ENCODE measurements at places on chromosomes 7 and 10.

DNA sequence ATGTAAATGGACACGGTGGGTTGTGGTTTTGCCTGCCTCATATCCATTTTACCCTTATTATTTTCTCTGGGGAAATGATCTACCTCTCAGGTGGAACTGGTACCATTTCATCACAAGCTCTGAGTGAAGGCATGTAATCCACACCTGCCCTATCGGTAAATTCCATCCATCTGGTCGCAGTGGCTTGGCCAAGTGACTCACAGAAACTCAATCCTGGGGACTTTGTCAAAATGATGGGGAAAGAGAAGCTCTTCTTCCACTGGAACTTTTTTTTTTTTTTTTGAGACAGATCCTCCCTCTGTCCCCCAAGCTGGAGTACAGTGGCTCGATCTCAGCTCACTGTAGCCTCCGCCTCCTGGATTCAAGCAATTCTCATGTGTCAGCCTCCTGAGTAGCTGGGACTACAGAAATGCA is 48.2 kb upstream of the ANKRD1 start:
- no peak for DNase-seq

DNA sequence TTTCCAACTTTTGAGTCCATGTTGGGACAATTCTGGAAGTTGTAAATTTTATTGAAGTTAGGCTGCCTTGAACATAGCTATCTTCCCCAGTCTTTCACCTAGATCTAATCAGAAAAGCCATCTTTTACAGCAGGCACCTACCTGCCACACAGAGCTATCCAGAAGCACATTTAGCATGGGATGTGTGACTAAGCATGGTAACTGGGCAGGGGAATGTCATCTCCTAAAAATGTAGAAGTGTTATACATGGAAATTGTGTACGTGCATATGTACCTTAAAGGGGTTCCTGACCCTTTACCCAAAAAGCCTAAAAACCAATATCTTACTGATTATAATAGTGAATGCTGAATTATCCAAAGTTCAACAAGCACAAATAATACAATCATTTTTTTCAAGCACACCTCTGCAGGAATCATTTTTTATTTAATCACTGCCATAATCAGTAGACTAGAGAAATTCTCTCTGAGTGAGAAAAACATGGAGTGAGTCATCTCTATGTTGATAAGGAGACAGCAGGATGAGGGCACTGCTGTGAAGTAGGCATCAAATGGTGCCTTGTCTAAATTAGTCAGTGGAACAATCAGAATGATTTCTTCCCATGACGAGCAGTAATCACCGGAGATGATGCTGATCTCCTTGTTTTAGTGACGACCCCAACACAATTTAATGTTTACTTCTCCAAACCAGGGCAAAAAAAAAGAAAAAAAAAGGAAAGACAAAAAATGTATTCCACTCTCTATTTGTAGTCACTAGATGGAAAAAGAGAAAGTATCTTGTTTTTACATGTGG is 75.9 kb downstream of the SORBS1 start:
- no peak for DNase-seq

- DNase-seq = no peak
These were observed 137.0 kb downstream of the ADCY1 start for GRCh38 chr7:45711161-45711490.

- no peak for DNase-seq
These were observed 167.3 kb downstream of the PPP1R3A start for GRCh38 chr7:113751547-113751946.

DNA sequence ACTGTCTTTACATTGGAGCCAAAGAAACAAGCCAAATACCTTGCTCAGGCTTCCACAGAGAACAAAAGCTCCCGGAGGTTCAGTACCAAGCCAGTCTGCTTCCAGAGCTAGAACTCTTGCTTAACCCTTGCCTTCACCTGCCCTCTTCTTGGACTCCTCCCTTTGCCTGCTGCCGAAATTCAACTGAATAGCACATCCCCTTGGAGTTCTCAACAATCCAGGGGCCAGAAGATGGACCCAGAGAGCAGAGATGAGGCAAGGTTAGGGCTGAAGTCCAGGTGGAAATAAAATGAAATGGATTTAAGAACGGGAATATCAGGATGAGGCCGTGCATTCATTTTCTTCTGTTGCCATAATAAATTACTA is 876 bp upstream of the PIK3AP1 start:
- no peak for DNase-seq

DNA sequence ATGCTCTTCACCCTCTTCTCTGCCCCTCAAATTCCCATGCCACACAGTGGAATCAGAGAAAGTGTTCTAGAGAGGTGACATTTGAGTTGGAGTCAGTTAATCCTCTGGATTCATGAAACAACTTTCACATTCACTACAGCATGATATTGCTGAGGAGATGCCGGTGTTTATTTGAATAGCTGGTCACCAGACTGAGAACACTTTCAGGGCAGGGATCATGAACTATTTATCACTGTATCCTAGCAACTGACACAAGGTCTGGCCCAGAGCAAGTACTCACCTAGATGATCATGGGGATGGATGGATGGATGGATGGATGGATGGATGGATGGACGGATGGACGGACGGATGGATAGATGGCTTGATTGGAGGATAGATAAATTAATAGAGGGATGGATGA is 116.7 kb upstream of the ZMIZ1 start:
- no peak for DNase-seq

DNA sequence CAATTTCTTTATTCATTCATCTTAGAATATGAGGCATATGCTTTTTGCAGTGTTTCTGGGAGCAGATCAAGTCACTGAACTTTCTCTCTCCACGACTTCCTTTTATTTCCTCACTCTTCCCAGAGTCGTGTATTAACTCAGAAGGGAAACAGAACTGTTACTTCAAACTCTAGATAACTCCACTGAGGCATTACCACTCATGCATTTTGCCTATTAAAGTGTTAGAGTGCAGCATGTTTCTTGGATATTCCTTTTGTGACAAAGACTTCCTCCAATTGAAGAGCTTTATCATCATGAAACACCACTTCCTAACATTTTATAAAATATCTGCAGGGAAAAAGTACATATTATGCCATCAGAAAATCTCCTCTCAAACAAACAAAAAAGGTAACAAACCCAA is 797.4 kb upstream of the COBL start:
- no peak for DNase-seq

GRCh38 chr10:76358743-76359395 is 927.4 kb downstream of the LRMDA start:
- DNase-seq = no peak

DNA sequence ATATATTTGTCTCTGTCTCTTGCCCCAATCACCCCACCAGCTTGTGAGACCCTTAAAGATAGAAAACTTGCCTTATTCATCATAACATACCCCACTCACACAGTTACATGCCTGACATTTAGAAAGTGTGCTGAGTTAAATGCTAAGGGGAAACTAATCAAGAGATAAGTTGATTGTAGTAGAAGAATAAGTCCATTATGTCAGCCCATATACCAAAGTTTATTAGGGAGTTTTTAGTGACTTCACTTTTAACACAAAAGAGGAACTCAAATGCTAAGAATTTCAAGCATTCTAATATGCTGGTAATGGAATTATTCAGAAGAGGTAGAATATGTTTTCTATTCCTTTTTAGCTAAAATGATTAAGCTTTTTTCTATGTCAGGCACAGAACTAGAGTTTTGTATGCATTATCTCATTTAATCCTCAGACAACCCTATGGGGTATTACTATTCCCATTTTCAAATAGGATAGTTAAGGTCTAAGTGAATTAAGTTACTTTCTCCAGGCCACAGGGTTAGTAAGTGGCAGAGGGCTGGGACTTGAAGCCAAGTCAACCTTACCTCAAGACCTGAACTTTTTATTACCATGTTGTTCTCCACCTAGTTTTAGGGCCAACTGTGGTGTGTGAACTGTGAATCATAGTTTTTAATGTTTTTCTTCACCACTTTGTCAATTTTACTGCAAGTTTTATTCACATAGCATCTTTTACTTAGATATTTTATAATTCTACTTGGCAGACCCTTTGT is 19.6 kb downstream of the ASAH2 start:
- DNase-seq = no peak

GRCh38 chr7:151839451-151839921 is 37.4 kb downstream of the PRKAG2 start:
- DNase-seq = no peak

DNA sequence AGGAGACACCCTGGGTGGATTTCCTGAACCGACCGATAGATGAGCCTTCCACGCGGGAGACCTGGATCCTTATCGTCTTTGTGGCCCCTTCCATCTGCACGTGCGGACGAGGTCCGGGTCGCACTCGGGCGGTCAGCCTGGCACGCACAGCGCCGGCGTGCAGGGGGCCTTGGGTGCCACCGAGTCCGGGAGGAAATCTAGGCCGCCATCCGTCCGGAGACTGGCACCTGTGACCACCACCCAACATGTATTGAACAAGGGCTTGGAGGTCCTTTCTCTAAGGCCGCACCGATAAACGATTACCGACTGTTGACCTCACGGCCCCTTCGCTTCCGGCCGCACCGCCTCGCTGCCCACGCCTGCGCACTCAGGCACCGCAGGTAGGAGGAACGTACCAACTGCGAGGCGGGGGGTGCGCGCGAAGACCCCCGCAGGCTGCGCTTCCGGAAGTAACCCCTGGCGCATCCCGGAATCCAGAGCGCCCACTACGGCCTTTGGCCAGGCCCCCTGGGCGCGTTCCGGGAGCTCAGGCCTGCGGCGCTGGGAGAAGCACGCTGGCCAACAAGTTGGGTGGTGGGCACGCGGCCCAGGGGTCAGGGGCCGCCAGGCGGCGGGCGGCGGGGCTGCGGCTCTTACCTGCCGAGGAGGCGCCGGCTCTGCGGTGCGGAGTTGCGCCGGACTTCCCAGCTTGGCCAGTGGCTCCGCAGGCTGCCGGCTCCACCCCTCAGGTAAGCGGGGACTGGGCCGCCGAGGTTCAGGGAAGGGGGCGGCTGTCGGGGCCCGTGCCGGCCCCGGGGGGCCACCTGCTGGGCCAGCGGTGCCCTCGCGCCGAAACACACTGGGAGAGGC is at the start of the genes ACTR3C and LRRC61:
Gene ACTR3C (minus strand): TSS at position 713 of the 849 bp plus-strand sequence. CDS start 28,249 bp downstream, outside the sequence.
Gene LRRC61 (plus strand): TSS at position 523 of the 849 bp plus-strand sequence. CDS start 13,507 bp downstream, outside the sequence.
- no peak for DNase-seq

- no peak for DNase-seq
These were observed 163.8 kb downstream of the RNF133 start for GRCh38 chr7:122535086-122535485.

DNA sequence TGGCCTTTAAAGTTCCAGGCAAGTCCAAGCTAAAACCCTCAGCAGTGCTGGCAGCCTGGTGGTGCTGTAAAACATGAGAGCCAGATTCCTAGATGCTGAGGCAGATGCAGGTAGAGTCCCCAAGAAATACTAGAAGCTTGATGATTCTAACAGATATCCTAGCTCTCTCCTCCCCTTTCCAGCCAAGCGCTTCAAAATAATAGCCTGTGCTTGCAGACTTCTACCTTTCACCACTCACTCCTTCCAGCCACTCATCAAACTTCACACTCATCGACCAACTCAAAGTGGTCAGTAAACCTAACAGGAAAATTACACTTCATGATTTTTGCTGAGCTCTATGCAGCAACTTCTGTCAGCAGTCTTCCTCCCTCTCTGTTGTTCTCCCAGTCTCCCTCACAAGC is 50.2 kb downstream of the LMBR1 start:
- DNase-seq = no peak

GRCh38 chr10:104327745-104328645 is 10.3 kb downstream of the ITPRIP start:
- peak; percentile 72 for DNase-seq

GRCh38 chr7:57399972-57400371 is 50.0 kb upstream of the ZNF716 start:
- no peak for DNase-seq

GRCh38 chr10:6704896-6705295 is 124.8 kb upstream of the PRKCQ start:
- no peak for DNase-seq

DNA sequence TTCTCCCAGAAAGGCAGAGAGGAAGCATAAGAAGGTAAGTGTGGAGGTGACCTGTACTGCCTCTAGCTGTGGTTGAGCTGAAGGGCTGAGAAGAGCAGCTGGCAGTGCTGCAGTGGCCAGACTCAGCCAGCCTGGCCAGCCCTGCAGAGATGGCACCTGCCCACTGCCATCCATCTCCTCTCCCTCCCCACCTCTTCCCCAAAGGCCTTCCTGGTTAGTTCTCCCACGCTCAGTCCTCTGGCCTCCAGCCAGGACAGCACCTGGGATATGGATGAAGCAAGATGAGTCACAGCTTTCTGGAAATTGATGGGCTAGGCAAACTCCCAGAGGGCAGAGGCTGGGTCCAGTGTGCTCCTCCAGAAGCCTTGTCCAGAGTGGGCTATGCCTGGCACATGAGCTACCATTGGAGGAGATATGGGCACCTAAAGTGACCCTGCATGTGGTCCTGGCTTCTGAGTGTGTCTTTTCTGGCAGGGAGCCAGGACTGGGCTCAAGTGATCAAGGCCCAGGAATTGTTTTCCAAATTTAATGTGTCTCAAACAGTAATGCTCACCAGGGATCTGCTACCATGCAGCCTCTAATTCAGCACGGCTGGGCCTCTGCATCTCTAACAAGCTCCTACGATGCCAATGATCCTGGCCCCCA is 81.0 kb upstream of the CACUL1 start:
- no peak for DNase-seq

DNA sequence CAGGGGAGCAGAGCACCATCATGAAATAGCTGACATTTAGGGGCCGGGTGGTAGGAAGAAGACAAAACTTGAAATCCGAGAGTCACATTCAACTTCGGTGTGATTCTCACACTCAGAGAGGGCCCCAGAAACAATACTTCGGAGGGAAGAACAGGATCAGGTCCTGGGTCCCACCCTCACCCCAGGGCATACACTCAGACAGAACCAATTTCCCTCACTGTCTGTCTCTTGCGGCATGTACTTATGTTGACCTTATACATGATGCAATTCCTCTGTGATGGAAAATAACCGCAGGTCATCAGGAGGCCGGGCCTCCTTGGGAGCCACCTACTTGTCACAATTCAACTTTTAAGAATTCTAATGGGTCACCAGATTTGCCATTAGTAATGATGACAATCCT is 26.3 kb upstream of the HMX3 start:
- no peak for DNase-seq

DNA sequence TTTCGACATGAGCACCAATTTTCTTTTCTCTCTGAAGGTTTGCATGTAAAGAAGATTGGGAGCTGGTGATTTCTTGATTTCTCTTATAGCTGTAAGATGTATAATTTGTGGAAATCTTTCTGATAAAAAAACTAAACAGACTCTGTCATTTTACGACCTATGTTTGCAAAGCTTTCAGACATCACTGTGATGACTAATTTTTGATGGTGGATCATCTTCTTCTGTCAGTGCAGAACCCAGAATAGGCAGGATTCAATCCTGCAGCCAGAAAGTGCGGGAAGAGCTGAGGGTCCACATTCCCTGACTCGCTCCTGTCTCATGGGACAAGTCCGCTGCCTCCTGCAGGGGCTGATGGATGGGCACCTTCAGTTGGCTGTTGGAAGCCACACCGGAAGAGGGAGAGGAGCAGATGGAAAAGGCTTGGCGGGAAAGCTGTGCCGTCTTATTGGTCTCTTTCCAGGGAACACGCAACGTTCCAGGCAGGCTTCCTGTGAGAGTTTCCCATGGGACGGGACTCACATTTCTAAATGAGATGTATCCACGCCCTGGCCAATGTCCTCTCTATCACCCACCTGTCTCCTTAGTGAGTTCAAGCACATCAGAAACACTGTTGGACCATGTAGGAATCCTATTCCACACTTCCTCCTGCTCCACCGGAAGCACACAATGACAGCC is 186.9 kb downstream of the PRPF18 start:
- DNase-seq = no peak
